Activated CD4-positive, alpha-beta T cell treated with anti-CD3 and anti-CD28 coated beads for 48 hours (primary cell): ENCODE measurements at places on chromosomes 3 and 15.
A peak's percentile ranks its signal among the peaks of the same experiment; 100 is the strongest.

- DNase-seq = peak; percentile 12
These were observed at the start of gene CTDSPL for GRCh38 chr3:37861620-37862041. TSS of gene CTDSPL (plus strand) at chr3:37861880. CDS start at chr3:37862200, 320 bp downstream.

- DNase-seq = peak; percentile 17
These were observed 1.0 kb downstream of the TAMM41 start for GRCh38 chr3:11845651-11846050.

- DNase-seq = no peak
These were observed 334.6 kb upstream of the ATP10A start for GRCh38 chr15:26197719-26198118.

DNA sequence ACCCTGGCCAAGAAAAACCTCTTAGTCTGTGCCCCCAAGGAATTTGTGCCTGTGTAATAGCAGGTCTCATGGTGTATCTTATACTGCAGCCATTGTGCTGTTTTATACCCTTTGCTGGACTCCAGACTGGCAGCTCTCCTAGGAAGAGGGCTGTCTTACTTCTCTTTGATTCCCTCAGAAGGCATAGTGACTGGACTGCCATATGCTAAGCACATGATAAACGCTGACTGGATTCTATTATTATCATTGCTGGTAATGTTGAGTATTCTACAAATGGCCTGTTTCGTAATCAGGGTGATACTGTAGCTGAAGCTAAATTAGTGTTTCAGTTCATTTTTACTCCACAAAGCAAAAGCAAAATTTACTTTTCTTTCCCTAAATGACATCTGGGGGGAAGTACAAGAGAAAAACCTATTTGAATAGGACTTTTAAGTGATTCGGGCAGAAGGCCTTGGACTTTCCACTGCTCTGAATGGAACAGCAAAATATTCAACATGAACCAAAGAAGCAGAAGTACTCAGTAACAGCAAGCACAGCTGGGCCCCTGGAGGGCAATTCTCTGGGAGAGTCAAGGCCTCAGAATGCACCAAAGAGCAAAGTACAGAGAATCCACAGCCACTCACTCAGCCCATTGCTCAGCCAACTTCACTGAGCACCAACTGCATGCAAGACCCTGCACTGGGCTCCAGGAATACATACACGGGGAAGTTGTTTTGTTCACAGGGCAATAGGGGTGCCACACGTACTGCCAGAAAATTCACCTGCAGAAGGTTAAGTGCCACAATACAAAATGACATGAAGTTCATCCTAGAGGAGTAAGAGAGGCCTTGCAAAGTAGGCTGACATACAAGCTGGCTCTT is 7.9 kb upstream of the BCL2A1 start:
- DNase-seq = no peak

GRCh38 chr3:78495301-78495700 is 1272.5 kb downstream of the ROBO1 start:
- DNase-seq = no peak

GRCh38 chr3:193132964-193133363 is 108.1 kb upstream of the PLAAT1 start:
- DNase-seq = no peak

GRCh38 chr15:88029696-88030095 is 226.8 kb downstream of the NTRK3 start:
- no peak for DNase-seq

- no peak for DNase-seq
These were observed 572.0 kb upstream of the NR2F2 start for GRCh38 chr15:95758451-95758850.

DNA sequence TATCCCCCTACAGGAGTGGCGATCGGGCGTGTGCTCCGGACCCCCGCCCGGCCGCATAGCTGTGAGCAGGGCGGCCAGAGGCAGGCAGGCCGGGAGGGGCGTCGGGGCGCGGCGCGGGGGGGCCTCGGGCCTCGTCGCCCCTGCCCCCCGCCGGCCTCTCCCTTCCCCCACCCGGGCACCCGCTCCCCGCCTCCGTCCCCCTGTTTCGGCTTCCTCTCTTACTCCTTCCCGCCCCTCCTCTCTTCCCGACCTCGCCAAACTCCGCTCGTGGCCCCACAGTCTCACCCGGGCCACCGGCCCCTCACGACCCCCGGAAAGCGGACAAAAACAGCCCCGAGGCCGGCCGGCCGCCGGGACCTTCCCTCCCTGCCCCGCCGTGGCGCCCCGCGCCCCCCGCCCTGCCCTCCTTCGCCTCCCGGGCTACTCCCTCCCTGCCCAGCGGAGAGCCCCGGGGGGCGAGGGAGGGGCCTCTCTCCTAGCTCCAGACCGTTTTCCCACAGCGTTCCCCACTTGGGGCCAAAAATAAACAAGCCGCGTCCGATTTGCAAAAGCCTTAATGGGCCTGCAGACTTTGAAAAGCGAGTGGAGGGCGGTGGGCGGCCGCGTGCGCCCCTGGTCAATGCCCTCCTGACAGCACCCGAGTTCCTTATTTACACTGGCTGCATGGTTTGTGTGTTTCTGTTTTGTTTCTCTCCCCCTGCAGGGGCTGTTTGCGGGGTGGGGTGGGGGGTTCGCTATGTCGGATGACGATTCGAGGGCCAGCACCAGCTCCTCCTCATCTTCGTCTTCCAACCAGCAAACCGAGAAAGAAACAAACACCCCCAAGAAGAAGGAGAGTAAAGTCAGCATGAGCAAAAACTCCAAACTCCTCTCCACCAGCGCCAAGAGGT is 1.0 kb downstream of the UBE2E1 start:
- peak; percentile 27 for DNase-seq

GRCh38 chr3:70108072-70108471 is 108.5 kb downstream of the SAMMSON start:
- DNase-seq = peak; percentile 46

- no peak for DNase-seq
These were observed 3.7 kb downstream of the IFRD2 start for GRCh38 chr3:50288387-50289007.
